ENCODE measurements at places on chromosomes 7 and 10.

DNA sequence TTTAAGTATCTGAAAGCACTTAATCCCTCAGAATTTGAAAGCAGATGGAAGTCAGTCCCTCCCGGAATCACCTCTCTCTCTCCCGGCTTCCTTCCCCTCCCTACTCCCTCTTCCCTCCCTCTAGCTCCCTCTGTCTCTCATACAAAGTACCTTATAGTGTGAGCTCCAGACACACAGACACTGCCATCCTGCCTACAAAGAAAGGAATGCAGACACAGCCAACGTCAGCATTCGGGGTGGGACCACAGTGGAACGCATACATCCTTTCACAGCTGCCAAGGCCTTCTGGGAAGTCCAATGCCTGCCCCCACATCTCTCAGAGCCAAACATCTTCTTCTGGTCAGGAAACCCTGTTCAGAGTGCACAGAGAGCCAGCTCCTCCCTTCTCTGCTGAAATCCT lies 9.3 kb downstream of the NOD1 start:
- DNase-seq: no peak

DNA sequence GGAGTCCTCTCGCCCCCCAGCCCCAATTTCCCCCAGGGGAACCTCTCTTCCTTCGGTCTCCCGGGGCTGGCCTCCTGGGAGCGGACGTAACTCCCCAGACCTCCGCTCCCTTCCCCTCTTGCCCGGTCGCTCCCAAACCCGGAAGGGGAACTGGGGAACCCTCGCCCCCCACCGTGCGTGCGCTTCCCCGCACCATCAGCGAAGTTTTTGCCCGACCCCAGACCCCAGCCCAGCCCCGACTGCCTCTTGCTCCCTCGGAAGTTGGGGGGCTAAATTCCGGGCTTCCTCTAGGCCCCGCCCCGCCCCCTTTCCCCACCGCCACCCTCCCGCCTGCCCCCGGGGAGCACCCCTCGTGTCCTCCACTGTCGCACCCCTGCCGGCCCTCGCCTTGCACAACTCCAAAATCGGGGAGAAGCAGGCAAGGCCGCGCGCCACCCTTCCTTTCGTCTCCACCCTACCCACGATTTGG lies 436 bp downstream of the GNB2 start:
- DNase-seq: peak; percentile 50

DNA sequence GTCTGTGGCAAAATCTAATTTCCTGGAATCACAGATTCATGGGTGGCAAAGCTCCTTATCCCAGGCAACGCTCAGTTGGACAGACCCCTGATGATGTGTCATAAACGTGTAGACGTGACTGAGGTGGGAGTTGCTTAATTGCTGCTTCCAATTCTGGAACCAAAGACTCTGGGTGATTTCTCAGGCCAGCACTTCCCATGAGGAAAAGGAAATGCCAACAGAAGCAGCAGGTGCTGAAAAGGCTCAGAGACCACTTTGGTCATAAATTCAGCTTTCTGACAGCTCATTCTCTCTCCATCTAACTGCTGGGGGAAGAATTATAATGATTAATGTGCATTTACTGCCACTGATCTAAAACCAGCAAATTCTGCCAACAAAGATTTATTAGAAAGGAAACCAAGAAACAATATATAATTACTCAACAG lies 88.7 kb downstream of the OSBPL3 start:
- no peak for DNase-seq

GRCh38 chr10:34175121-34175520 lies 640.0 kb downstream of the PARD3 start:
- no peak for DNase-seq

GRCh38 chr7:101681170-101682007 lies 52.3 kb upstream of the MYL10 start:
- DNase-seq: no peak

DNA sequence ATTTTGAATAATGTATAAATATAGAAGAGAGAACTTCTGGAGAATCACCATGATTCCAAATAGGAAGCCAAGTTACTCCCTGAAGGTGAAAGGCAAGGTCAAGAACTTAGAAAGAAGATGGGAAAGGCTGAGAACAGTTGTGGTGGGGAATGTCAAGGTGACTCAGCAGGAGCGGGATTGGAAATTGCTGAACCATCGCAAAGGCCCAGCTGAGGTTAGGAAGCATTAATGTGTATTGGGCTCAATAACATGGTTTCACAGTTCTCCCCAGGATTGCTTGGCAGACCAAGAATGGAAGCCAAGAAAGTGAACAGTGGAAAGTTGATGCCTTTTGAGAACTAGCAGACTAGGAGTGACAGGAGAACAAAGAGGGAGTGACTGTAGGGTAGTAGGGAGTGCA lies 133.3 kb downstream of the VTI1A start:
- no peak for DNase-seq

GRCh38 chr10:70558871-70559810 lies 43.4 kb downstream of the PRF1 start:
- peak; percentile 88 for DNase-seq

DNA sequence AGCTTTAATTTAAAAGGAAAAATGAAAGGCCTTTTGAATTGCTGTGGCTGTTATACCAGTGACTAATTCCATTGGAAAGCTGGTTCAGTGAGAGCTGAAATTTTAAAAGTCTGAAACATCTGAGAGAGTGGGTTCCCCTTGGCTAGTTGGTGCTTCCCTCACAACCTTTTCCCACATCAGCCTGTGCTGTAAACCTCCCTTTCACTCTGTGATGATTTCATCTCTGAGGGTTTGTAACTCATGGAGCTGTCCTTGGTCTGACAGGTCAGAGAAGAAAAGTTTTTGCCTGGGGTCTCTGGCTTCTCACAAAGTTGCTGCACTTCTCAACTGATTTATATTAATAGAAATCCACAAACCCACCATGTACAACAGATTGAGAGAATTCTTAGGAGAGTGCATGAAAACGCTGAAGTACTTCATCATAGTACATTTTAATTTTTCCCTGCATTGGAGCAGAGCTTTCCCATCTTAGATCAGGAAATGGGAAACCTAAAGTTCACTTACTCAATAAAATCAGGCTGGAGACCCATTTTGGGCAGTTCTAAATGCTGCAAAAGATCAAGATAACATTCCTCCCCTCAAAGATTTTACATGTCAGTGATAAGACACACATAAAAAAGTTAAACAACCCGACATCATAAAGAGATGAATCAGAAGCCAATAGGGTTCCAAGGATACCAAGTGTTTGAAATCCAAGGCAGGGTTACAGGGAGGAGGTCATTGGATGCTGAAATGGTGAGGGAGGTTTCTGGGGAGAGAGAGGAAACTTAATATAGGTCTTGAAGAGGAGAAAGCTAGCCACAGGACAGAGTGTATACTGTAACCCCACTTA lies 157.0 kb upstream of the MKLN1 start:
- DNase-seq: no peak

- DNase-seq: no peak
Measured at GRCh38 chr7:119482671-119483070, 790.3 kb upstream of the KCND2 start.

DNA sequence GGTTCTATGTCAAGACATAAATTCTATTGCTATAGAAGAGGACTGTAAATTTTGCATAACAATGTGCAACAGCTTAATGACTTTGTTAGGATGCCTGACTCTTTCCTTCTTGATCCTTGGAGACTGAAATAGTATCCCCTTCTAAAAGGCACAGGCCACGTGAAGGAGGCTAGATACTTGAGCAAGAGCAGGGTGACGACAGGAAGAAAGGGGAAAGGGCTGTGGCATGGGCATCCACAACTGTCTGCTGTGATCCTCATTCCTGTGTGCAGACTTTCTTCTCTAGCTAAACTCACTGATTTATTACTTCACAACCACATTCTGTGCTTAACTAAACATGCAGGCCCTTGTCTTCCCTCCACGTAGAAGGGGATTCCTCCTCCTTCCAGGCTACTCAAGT lies 1111.8 kb upstream of the C7orf33 start:
- no peak for DNase-seq

DNA sequence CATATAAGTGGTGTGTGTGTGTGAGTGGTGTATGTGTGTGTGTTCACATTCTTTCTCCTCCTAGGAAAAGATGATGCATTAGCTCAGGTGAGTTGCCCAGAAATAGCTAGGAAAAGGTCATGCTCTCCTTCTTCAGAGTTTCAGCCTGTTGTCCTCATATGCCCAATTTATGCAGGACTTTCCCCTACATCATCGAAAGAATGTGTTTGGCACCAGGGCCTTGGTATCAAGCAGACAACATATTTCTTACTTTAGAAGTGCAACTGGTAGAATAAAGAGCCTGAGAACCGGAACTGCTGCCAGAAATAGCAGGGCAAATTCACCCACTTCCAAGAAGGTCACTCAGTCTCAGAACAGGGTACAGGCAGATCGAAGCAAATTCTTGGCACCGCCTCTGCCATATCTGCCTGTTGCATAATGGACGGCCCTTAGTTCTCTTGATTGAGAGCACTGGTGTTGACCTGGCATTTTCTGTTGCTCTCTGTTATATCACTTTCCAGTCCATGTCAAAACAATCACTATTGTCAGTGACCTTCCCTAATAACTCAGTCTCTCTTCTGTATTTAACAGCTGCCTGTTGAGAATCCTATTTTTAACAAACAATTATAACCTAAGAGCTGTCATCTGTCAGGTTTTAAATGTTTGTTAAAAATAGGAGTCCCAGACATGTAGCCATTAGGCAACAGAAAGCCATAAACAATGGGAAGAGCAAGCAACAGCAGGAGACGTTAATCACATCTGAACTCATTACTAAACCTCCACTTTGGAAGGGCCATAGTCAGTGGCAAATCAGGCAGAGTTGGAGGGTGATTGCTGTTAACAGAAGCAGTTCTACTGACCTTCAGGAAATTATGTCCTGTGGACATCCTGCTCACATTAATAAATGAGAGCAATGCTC lies 20.7 kb downstream of the ADRB1 start:
- no peak for DNase-seq

- no peak for DNase-seq
Measured at GRCh38 chr10:86341361-86341811, 25.2 kb downstream of the GRID1 start.

DNA sequence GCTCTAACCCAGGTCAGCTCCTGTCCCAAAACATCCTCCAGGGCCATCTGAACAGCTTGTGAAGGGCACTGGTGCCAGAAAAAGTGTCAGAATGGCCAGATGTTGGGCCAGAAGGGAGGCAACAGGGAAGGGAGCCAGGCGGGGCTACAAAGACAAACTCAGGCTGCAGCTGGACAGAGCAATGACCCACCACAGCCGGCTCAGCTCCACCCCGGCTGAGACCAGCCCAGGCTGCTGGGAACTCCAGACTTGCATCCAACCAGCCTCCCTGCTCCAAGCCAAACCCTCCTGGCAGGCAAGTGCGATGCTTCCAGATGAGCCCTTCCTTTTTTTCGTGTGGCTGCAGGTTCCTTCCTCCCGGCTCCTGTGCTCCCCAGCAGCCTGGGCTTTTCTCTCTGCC lies 466.9 kb downstream of the PTPRN2 start:
- DNase-seq: no peak

- no peak for DNase-seq
Measured at GRCh38 chr10:11653758-11654471, 42.5 kb upstream of the USP6NL start.

DNA sequence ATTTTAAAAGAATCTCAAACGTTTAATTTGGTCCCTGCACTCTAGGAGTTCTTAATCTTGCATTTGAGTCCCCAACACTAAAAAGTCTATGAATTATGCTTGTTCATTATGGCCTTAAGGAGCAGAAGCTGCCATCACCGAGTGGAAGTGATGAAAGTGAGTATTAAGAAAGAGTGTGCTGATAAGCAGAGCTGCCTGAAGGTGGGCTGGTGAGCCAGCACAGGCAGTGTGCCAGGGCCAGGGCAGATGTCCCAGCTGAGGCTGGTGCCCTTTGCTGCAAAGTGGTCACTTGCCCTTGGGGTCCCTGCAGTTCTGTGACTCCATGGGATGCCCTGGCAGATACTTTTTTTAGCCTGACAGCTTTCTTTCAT lies 72.9 kb upstream of the LOXL4 start:
- no peak for DNase-seq

DNA sequence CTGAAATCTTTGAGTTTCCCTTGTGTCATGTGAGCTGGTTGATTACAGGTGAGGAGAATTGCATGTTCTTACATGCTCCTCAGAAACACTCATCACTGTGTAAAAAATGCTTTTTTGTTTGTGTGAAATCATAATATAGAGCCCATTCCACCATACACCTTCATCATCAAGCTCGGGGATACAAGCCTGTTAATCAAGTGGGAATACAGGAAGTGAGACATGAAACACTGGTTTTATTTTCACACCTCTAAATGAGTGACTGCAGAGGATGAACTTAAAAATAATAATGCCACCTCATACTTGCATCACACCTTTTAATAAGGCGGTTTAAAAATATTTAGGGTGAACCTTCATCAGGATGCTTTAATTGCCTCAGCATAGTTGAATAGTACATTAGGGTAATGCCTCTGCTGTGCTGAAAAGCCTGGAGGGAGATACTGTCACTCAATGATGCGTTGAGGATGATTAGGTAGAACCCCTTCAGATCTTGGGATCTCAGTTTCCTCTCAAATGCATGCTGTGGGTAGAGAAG lies 164.6 kb downstream of the AUTS2 start:
- DNase-seq: no peak

GRCh38 chr7:107166736-107167426 lies 1.9 kb upstream of the HBP1 start:
- no peak for DNase-seq

DNA sequence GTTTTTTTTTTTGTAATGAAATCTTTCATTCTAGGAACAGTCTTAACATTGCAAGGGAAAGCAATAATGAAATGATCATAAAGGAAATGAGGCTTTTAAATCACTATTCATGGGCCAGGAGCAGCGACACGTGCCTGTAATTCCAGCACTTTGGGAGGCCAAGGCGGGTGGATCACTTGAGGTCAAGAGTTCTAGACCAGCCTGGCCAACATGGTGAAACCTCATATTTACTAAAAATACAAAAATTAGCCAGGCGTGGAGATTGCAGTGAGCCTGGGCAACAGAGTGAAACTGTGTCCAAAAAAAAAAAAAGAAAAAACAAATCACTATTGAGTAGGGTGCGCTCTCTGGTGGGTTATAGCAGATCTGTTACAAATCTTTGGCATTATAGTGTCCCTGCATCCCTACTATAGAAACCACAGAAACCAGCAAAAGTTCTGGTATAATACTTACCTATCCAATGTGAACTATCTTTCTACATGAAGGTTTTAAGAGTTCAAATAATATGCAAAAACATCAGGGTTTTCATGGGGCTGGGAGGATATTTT lies 72.1 kb downstream of the GLI3 start:
- no peak for DNase-seq

All from effector memory CD8-positive, alpha-beta T cell (primary cell).